ENCODE measurements at places on chromosomes 2 and 18.

- DNase-seq: no peak
Observed at GRCh38 chr2:109663721-109664120, 49.6 kb downstream of the SOWAHC start.

- DNase-seq: no peak
Observed at GRCh38 chr18:34744569-34744968, 34.5 kb downstream of the DTNA start.

DNA sequence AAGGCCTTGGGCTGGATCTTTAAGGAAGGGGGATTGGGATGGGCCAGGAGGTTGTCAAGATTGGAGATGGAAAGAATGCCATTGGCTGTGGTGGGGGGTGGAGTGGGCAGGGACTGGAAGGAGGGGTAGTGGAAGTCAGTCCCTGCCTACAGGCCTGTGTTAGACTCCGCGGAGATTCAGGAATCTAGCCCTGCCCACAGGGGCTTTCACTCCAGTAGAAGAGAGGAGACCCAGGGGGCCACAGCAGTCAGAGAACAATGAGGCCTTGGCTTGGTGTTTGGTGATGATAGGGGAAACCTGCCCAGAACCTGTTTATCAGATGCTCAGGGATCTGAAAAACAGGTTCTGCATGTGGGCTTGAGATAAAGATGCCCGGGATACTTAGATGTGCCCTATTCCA is 6.1 kb downstream of the STEAP3 start:
- DNase-seq: no peak

DNA sequence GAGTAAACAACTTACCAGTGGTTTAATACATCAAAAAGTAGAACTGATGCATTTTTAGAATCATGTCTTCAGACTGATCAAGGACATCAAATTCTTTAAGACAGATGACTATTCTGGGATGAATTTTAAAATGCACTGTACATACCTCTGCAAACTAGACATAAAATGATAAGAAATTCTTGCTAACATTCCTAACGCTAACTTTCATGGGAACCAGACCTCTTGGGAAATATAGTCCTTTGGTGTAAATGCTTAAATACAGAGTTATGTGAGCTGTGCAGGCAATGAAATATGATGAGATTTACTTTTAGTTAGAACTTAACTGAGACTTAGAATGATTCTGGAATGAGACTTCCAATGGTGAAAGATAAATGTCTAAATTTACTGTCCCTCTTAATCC is 562.0 kb downstream of the NR4A2 start:
- DNase-seq: no peak

GRCh38 chr2:65064728-65065552 is 8.7 kb downstream of the CEP68 start:
- DNase-seq: no peak

- DNase-seq: no peak
Observed at GRCh38 chr2:35099342-35099741, 1256.2 kb upstream of the CRIM1 start.

- DNase-seq: no peak
Observed at GRCh38 chr18:59416818-59417217, 57.8 kb upstream of the LMAN1 start.

DNA sequence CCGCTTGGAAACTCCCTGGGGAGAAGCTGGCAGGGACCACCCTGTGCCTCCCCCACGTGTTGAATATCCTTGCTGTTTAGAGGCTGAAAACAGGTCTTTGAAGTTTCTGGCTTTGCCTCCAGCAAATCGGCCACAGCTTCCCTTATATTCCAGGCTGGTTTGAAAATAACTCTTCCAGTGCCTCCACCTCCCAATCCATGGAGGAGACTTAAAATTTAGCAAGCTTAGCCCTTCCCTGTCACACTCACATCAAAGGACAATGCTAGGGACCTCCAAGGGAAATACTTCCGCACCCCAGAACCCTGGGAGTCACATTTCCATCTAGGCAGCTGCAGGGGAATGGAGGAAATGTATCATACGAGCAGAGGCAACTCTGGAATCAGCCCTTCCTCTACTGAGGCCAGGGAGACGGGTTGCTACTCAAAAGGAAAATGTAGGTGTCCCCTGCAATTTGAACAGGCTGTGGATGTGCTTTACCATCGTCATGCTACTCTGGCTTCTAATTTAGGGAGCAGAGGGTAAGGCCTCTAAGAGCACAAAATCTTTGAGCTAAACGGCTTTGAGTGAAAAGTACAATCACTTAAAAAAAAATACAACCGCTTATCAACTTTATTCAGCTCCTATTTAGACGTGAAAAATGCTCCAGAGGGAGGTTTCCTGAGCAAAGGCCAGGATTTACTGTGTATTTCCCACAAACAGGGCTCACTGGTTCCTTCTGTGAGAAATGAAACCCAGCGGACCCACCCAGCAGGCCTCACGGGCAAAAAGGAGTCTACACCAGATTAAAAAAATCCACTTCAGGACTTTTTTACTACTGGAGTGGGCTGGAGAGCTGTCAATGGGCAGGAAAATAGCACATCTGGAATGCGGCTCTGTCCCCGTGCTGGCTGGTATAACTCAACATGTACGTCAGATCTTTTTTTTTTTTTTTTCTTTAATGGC is 49.4 kb upstream of the PKDCC start:
- no peak for DNase-seq

DNA sequence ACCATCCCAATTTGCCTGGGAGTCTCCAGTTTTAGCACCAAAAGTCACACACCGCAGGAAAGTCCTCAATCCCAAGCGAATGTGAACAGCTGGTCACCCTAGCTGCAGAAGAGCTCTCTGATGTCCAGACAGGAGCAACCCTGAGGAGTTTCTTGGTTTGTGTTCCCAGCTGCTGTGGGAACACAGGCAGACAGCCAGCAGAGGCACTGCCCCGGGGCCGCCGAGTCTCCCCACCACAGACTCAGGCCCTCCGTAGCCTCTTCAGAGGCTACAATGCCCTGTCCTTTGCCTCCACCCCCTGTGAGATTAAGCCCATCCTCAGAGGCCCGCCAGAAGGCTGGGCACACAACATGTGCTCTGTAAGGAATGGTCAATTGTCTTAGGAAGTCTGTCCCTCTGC is 111.5 kb downstream of the TTC32 start:
- no peak for DNase-seq
